ENCODE measurements at places on chromosomes 2 and 18.

GRCh38 chr2:158041400-158041799 lies 60.3 kb upstream of the UPP2 start:
- DNase-seq: no peak

DNA sequence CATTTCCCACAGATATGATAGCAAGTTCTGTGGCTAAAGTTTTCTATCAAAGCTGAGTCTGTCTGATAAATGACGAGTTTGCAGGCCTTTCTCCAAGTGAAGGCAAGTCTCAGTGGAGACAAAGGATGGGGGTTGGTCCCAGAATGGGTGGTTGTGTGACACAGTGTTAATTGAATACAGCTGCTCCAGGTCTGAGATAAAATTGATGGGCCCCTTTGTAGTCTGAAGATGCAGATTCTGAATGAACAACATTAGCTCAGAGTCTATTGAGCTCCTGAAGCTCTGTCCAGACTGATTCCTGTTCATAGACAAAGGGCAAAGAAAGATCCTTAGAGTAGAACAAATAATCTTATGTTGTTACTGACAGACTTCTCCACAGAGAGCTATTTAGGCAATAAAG lies 296.9 kb upstream of the CYRIA start:
- no peak for DNase-seq

DNA sequence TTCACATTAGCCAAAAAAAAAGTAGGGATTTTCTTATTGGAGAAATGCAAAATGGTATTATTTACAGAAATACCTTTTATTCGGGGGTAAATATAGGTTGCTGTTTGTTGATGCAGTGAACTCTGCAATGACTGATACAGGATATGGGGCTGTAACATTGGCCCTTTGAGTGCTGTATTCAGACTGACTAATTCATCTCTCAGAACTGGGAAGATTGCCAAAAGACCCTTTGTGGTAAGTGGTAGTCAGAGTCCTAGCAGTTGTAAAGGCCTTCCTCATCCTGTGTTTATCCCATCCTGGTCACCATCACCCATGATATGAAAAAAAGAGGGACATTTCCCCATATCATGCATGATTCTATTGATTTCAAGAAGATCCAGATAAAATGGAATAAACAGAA lies 14.0 kb upstream of the DCC start:
- DNase-seq: no peak

- DNase-seq: no peak
These were observed 16.1 kb upstream of the ADI1 start for GRCh38 chr2:3535467-3535793.

DNA sequence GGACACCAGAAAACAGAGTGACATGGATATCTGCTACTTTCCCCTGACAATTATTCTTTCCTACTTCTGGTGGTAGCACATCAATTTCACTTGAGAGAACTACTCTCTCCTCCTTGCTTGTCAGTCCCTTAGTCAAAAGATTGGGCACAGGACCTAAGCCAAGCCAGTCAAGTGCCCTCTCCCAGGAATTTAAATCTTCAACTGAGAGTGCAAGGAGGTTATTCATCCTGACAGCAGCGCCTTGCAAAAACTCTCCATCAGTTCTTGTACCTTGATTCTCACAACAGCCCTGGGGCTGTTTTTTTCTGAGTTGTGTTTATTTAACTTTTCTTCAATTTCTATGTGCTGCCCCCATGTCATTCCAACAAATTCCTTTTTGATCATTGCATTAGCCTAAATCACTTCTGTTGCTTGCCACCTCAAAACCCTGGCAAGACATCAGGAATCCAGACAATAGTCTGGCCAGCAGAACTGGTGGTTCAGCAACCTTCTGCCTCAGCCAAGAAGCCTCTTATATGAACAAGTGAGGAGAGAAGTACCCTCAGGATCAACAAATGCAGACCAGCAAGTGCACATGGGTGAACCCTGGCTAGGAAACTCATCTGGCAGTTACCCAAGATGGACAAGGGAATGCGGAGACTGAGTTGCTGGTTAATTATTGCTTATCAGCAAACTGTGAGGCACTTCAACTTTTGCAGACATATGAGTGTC lies 19.4 kb downstream of the COL4A3 start:
- no peak for DNase-seq
